ENCODE measurements at places on chromosomes 3 and 15.

DNA sequence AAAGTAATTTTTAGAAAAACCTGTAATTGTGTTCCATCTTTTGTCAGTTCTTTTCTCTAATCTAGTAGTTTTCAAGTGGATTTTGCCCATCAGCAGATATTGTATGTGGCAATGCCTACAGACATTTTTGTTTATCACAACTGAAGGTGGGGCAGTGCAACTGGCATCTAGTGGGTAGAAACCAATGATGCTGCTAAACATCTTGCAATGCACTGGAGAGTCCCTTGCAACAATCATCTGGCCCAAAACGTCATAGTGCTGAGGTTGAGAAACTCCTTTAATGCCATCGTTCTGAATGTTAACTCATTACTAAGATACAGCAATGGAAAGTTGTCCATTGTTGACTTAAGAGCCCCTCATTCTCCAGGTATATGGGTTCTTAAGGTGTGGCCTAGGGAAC is 80.1 kb downstream of the BTD start:
- DNase-seq: no peak

DNA sequence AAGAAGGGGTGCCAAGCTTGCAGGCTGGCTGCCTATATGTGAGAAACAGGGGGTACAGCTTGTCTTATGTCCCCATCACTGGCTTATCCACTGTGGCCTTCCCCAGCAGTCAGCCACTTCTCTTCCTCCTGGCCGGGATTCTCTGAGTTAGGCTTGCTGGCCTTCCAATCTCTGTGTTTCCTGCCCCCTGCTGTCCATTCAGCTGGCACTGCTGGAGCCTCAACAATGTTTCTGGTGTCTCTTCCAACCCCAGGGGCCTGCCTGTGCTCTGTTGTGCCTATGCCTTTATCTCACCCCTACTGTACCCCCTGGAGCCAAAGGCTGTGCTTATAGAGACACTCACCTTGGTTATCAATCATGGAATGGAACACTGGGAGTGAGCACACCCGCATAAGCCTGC is 36.5 kb downstream of the ANAPC13 start:
- DNase-seq: peak; percentile 7

GRCh38 chr3:151156618-151157216 is 46.3 kb downstream of the GPR171 start:
- DNase-seq: peak; percentile 51

DNA sequence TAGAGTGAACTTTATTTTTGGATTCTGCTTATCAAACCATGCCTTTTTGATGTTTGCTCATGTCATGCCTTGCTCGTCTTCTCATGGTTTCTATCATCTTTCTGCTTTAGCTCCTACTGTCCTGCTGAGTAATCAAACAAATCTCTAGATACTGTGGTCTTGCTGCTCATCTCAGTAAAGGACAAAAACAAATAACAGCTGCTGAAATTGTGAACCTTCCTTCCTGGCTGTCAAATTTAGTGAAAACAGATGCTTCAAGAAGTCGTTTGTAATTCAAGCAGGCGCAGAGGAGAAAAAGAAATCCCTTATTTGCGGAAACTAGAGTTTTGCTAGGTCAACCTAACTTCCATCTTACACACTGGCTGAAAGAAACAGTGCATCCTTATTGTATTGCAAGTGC is 616.1 kb upstream of the ALCAM start:
- DNase-seq: no peak

- no peak for DNase-seq
Observed at GRCh38 chr15:50925281-50925680, 16.8 kb downstream of the AP4E1 start.

DNA sequence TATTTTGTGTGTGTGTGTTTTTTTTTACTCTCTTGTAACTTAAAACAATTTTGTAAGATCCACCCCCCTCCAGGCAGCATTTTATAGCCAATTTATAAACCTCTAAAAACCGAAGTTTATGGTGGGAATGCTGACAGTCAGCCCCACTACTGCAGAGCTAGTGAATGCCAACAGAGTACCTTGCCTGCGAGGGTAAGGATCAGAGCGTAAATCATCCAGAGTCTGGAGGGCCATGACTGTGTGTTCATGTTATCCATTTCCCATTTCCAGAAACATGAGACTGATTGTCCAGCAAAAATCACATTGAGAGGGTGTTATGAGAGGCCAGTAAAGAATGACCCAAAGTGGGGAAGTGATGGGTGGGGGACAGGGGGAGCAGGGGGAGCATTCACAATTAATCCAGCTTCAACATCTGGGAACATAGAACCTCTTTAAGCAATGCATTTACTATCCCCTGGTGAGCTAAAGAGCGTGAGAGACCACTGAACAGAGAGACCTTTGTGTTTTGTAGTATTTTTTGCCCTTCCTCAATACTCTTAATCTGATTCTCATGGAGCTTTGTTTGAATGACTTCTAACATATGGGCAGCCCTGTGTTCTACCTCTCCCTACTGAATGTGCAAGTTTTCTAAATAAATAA is 464.5 kb downstream of the RBMS3 start:
- DNase-seq: no peak

DNA sequence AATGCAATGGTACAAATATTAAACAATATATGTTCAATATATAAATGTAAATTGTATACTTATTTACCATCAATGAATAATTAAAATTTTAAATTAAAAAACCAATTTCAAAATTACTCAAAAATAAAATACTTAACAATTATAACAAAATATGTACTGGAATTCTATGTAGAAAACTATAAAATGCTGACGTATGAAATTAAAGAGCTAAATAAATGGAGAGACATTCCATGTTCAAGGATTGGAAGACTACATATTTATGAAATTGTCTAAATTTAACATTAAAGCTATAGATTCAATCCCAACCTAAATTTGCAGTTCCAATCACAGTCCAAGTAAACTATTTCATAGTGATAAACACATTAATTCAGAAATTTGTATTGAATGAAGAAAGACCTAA is 1522.4 kb downstream of the SI start:
- no peak for DNase-seq

- no peak for DNase-seq
Observed at GRCh38 chr3:48247401-48247811, 6.5 kb downstream of the ZNF589 start.

GRCh38 chr15:63070681-63071129 is 28.2 kb downstream of the TPM1 start:
- no peak for DNase-seq

DNA sequence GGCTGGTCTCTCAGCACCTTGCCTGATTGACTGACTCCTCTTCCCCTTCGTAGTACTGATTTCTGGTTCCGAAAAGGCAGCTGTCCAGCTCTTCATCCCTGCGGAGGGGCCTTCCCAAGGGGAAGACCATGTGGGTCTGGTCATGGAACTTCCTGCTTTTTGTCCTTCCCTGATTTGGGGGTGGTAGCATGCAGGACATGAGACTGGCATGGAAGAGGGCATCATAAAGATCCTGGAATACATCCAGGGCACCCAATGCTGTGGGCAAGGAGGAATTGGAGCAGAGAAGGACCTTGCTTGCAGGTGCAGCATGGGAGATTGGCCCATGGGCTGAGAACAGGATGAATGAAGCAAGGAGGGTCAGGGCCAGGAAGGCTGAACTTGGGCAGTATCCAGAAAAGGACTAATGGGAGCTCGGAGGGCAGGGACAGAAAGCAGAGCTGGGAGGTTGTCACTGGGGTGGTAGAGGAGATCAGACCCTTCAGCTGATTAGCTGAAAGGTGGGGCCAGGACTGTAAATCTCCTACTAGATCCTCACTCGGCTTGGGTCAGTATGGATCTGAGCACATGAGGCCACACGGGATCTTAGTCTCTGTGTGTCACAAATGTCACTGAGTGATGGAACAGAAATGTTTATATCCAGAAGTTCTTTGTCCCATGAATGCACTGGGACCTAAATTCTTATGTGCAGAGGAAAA is 59.5 kb downstream of the AMOTL2 start:
- DNase-seq: no peak

DNA sequence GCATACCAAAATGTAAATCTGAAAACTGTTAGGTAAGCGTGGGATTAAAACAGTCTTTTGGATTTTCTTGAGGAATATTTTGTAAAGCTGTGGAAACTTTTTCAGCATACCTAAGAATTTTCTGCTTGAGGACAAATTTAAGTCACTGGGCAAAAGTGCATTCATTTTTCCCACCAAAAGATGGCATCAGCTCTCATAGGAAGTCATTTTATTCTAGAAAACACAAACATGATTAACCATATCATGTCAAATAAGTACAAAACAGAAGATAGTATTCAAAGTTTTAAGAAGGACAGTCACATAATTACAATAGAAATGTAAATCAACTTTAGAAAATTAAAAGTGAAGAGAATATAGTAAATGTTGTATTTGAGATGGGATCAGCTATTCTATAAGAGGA is 63.5 kb downstream of the SLC49A4 start:
- no peak for DNase-seq

DNA sequence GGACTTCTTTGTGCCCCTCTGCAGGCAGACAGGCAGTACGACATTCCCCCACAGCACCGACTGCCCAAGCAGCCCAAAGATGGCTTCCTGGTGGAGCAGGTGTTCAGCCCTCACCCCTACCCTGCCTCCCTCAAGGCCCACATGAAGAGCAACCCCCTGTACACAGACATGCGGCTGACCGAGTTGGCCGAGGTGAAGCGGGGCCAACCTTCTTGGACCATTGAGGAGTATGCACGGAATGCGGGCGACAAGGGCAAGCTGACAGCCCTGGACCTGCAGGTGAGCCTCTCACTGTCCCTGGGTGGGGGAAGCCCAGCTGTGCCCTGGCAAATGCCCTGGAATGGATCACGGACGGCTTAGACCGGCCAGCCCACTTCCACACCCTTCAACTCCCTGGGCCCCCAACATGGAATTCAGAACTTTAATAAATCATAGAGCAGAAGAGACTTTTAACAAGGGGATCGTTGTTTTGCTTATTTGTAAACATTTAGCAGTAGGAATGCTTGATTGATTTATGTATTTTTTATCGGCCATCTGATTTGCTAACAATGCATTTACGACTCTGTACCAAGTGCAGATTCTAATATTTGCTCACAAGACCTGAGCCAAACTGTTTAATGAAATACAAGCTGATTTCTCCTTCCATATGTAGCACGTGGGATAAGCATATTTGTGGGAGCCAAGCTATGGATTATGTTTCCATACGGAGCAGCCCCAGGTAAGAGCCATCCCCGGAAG is 31.1 kb downstream of the MINAR1 start:
- DNase-seq: no peak

- DNase-seq: no peak
Observed at GRCh38 chr3:102826636-102827035, 391.8 kb downstream of the ZPLD1 start.

DNA sequence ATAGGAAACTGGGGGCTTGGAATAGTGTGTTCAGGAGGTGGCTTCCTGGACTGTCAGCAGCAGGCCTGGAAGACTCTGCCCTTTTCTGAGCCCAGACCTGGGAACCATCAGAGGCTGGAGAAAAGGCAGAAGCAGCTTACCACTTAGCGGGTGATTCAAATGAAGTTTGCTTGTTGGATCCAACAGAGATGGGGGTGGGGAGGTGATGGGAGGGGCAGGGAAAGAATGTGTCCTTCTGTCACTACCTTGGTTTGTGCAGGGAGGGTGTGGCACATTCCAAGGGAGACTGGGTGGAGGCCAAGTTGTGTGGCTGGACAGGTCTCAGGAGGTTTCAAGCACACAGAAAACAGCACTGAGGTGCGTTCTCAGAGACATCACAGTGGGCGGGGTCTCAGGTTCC is 58.8 kb downstream of the TRAK1 start:
- DNase-seq: no peak

DNA sequence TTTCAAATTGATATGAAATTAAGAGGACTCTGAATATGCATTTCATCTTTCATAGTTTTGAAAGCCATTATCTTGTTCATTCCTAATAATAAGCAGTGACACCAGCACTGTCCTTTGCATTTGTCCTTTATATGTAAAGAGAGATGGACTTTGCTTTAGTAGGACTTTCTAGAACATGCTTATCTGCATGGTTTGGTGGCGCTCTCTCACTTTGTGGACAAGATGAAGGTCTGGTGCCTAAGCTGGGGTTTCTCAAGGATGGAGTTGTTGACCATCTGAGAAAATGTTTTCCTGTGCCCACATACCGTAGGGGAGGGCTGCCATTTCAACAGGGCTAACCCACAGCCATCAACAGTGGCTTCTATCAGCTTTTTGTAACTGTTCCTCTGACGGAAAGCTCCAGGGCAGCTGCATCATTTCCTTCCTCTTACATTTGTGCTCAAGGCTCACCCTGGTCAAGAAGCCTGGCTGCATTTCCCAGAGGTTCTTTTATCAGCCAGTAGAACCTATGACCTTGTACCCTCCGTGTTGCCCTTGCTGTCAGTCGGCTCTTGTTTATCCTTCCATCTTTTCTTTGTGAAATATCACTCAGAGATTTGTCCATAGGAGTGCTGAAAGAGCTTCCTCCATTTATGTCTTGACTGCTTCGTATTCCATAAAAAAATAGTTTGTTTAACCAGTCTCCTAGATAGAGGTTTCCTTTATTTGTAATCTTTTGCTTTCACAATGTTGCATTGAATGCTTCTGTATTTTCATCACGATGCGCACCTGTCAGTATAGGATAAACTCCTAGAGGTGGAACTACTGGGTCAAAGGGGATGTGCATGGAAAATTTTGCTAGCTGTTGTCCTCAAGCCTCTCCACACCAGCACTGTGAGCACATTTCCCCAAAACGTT is 44.6 kb downstream of the ABHD2 start:
- no peak for DNase-seq

DNA sequence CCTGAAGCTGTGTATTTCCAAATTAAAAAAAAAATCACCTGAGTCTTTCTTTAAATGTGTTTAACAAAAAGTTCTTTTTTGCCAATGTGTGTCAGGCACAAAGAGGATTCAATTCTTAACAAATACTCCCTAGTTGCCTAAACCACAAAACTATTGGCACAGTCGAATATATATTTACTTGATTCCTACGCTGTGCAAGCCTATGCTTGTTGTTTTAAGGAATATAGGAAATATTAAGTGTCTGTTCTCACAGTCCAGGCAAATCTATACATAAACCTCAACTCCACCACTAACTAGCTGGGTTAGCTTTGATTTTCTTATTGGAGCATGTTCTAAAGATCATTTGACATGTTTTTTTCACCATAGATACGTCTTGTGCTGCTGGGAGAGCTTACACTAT is 571.0 kb downstream of the PYDC2 start:
- DNase-seq: no peak

GRCh38 chr15:28876131-28876844 is 9.5 kb upstream of the APBA2 start:
- no peak for DNase-seq

GRCh38 chr3:106381286-106381938 is 512.6 kb upstream of the CBLB start:
- DNase-seq: no peak

- DNase-seq: no peak
Observed at GRCh38 chr15:24943361-24943760, 11.4 kb upstream of the SNRPN start.

GRCh38 chr3:14534516-14535191 is 5.5 kb downstream of the GRIP2 start:
- DNase-seq: no peak

DNA sequence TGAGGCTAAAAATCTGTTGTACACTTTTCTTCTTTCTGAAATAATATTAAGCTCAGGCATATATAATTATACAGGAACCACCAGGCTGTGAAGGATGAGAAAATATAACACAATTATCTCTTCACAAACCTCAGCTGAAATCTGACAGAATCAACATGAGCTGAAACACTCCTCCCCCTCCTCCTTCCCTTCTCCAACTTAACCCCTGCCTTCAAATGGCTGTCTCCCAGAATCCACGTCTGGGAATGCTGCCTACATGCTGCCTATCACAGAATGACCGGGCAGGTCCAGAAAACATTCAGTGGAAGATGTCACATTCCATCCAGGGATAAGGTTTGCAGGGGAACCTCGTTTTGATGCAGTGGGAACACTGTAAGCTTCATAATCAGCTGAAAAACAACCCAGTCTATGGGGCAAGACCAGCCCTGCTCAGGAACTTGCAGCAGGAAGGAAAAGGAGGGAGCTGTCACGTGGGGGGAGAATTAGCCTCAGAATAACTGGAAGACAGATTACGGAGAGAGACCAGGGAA is 44.0 kb upstream of the SEMA6D start:
- DNase-seq: peak; percentile 10
